ENCODE measurements at places on chromosomes 1 and 21.

- no peak for DNase-seq
Observed at GRCh38 chr21:46196733-46197132, 12.5 kb upstream of the SPATC1L start.

DNA sequence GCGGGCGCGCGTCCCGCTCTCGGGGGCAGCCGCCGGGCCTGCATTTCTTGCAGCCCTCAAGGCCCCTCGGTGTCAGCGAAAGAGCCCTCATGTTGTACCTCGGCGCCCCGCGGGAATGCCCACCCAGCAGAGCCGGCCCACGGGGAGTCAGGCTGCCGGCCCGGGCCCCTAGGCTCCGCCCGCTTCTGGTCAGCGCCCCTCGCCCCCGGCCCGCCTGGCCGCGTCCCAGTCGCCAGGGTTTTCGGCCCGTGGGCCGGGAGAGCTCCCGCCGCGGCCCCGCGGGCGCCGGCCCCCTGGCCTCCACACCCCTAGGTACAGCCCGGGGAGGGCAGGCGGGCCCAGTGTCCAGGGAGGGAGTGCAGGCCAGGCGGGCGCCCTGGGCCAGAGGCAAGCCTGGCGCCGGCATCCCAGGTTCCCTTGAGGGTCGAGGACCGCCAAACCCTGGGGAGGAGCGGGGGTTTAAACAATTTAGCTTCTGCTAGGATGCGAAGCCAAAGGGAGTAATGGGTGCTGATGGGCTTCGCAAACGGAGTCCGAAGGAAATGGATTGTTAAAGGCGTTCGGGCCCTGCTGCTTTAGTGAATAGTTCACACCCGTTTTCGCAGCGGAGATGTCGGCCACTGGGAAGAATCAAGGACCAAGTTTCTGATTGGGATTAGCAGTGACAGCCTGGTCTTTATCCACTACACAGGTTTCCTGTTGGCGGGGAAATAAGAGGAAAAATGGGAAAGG lies 486 bp upstream of the KCNA3 start:
- no peak for DNase-seq

- no peak for DNase-seq
Observed at GRCh38 chr1:186615332-186615731, 64.9 kb downstream of the PTGS2 start.

- no peak for DNase-seq
Observed at GRCh38 chr1:32962248-32962896, 2.2 kb downstream of the RNF19B start.

DNA sequence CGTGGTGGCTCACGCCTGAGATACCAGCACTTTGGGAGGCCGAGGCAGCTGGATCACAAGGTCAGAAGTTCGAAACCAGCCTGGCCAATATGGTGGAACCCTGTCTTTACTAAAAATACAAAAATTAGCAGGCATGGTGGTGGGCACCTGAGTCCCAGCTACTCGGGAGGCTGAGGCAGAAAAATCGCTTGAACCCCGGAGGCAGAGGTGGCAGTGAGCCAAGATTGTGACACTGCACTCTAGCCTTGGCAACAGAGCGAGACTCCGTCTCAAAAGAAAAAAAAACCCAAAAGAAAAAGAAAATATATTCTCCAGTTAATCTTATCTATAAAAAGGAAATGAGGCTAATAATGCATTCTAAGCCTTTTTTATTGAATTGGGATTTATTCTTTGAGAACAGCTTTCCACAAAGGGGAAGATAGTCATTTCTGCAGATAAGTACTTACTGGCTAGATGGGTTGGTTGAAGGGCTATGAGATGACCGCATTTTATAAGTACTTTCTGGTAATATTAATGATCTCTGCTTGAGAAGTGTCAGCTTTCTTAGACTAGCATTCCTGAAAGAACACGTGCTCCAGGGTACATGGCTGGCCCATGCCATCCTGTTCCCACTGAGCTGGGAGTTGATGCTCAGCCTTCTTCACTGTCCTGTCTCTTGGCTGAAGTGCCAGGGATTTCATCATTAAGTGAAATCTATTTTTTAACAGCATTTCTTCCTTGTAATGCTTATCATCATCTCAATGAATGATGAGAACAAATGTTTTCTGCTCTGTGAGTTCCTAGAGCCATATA lies 57.9 kb downstream of the SASS6 start:
- DNase-seq = no peak

- DNase-seq = no peak
Observed at GRCh38 chr1:226711976-226712741, 26.9 kb downstream of the ITPKB start.

DNA sequence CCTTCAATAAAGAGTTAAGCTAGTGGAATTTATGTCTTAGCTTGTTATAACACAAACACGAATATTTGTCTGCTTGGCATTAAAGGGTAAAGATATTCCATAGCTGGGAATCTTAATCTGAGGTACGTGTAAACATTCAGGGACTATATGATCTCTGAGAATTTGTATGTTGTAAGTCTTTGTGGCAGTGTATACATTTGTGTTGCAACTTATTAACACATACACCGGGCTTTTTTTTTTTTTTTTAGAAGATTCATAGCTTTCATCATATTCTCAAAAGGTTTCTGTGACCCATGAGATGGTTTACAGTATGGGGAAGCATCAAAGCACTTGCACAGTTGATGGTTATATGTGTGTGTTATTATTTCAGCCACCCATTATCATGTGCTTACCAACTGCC lies 3.0 kb downstream of the GGPS1 start:
- no peak for DNase-seq

DNA sequence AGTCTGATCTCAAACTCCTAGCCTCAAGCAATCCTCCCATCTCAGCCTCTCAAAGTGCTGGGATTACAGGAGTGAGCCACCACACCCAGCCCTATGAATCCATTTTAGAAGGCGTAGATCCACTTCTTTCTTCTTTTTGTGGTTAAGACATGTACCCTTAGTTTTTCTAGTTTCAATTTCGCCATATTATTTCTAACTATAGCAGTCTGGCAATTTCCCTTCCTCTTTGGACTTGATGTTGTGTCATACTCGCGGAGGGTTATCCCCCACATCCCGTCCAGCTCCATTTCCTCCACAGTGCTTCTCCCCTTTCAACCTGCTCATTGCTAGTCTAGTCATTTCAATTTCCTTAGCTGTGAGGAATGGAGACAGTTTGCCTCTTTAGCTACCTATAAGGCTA lies 5.2 kb upstream of the LRRC8D start:
- no peak for DNase-seq

GRCh38 chr1:175900171-175900570 lies 156.8 kb upstream of the TNR start:
- DNase-seq = no peak

DNA sequence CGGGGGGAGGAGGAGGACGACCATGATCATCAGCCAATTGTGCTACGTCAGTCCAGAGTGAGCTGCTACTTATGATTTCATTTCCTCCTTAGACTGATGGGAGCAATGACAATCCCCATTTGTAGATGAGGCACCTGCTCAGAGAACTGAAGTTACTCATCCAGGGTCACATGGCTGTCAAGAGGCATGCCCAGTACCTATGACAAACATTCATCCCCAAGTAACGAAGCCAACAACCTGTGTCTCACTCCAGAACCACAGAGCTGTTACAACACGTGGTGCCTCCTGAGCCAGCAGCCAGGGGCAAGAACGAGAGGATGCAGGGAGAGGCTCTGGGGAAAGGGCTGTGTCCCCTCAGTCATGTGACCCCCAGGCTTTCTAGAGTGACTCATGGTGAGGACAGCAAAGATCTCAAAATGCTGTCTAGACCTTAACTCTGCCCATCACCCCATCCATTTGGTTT lies 93.6 kb downstream of the SIM2 start:
- no peak for DNase-seq

DNA sequence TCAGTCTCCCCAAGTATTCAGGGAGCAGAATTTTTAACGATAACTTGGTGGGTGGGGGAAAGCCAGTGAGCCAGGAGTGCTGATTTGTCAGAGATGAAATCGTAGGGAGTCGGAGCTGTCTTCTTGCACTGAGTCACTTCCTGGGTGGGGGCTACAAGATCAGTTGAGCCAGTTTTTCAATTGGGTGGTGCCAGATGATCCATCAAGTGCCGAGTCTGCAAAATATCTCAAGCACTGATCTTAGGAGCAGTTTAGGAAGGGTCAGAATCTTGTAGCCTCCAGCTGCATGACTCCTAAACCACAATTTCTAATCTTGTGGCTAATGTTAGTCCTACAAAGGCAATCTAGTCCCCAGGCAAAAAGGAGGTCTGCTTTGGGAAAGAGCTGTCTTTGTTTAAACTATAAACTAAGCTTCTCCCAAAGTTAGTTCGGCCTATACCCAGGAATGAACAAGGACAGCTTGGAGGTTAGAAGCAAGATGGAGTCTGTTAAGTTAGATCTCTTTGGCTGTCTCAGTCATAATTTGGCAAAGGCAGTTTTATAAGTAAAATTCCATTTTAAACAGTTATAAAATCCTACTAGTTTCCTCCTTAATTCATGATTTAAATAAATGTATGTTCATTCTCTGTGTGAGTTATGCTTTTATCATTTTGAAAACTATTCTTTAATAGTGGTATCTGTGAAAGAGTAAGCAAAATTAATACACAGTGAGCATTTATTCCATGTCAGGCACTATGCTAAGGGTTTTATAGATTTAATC lies 51.7 kb downstream of the SLC16A1 start:
- no peak for DNase-seq

DNA sequence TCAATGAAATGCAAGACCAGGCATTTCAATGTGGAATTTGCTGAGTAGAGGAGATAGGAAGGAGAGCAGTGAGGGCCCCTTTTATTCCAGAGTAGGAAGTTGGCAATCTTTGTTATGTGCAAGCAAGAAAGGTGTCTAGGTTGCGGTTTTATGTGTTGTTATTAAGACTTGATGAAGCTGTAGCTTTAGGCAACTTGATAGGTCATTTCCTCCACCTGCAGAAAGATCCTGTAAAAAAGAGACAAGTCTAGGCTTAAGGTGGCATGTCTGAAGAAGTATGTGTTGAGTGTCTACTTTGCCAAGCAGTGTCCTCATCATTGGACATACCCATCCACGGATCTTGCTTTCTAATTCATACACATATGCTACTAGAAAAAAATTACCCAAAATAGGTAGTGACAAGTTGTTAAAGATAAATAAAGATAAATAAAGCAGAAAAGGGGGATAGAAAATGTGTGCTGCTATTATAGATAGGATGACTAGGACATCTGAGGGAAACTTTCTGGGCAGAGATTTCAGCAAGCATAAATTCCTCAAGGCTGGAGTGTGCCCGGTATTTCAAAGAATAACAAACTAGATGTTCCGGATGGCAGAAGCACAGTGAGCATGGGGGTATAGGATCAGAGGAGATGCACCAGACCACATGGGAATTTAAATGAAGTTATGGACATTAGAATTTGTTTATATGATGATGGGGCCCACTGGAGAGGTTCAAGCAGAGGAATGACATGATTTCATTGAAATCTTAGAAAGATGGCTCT lies 335.0 kb downstream of the TGFB2 start:
- DNase-seq = no peak

- DNase-seq = no peak
Observed at GRCh38 chr1:29441916-29442668, 205.8 kb downstream of the PTPRU start.

DNA sequence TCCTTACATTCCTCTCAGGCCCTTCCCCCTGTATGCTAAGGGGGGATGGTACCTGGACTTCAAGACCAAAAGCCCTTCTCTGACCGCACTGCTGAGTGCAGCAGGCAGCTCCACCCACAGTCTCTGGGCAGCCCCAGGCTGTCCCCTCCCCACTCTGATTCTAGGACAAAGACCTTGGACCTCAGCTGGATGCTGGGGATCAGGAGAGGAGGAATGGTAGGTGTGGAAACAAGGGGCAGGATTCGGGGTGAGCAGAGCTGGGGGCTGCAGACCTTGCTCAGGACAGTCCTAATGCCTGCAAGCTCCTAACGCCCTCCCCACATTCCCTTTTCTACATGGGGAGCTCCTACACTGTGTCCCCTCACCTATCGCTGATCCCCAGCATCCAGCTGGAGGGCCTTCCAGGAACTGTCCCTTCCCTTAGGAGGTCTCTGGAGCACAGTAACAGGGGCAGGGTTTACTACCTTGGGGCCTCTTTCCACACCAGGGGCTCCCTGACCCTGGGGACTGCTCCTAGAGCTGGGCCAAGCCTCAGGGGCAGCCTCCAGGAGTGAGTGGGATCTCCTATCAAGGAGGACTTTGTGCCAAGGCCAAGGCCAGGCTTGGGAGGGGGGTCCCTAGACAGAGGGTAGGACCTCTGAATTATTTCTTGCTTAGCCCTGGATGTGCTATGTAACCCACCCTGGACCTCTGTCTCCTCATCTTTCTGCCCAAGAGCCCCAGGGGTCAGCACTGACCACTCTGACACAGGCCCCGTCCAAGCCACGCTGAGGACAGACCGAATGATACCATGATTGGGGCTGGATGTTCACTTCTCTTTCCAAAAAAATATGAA lies 5.6 kb downstream of the CLDN19 start:
- DNase-seq = no peak

DNA sequence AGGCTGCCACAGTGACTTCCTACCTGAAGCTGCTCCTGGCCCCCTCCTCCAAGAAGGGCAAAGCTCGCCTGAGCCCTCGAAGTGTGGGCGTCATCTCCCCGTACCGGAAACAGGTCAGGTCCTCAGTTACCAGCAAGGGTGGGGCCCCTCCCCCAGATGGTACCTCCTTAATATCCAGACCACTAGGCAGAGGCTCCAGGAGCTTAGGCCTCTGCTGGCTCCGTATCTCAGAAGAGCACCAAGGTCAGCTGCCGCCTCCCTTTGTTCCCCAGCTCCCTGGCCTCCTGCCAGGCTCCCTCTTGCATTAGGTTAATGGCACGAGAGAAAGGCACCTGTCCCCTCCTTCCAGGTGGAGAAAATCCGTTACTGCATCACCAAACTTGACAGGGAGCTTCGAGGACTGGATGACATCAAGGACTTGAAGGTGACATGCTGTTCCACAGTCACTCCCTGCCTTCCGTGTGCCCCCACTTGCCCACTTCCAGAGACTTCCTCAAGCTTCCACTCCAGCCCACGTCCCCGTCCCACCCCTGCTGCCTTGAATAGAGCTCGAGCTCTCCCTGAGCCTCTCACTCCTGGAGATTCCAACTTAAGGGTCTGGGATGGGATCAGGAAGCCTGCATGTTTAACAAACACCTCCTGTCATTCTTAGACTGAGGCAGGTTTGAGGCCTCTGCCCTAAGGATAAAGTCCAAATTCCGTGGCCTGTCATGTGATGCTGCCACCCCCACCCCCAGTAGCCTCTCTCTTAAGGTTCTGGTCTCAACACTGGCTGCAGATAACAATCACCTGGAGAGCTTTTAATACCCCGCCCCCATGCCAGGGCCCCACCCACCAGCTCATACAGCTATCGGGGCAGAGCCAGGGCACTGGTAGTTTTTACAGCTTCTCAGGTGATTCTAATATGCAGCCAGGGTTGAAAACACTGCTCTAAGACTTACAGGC lies 8.3 kb downstream of the RHOC start:
- no peak for DNase-seq

- peak; percentile 38 for DNase-seq
Observed at GRCh38 chr21:17819877-17820229, 697 bp upstream of the C21orf91 start.

- DNase-seq = peak; percentile 11
Observed at GRCh38 chr1:9417695-9418094, 121.6 kb upstream of the SLC25A33 start.

- no peak for DNase-seq
Observed at GRCh38 chr1:236009191-236009590, 55.7 kb downstream of the NID1 start.

GRCh38 chr1:206472454-206472853 lies 2.2 kb downstream of the IKBKE start:
- no peak for DNase-seq

Data from activated CD4-positive, CD25-positive, alpha-beta regulatory T cell (primary cell).